ENCODE measurements at places on chromosomes 5 and 9.

- DNase-seq, result no peak
Observed at GRCh38 chr5:79573983-79574890, 38.0 kb upstream of the TENT2 start.

DNA sequence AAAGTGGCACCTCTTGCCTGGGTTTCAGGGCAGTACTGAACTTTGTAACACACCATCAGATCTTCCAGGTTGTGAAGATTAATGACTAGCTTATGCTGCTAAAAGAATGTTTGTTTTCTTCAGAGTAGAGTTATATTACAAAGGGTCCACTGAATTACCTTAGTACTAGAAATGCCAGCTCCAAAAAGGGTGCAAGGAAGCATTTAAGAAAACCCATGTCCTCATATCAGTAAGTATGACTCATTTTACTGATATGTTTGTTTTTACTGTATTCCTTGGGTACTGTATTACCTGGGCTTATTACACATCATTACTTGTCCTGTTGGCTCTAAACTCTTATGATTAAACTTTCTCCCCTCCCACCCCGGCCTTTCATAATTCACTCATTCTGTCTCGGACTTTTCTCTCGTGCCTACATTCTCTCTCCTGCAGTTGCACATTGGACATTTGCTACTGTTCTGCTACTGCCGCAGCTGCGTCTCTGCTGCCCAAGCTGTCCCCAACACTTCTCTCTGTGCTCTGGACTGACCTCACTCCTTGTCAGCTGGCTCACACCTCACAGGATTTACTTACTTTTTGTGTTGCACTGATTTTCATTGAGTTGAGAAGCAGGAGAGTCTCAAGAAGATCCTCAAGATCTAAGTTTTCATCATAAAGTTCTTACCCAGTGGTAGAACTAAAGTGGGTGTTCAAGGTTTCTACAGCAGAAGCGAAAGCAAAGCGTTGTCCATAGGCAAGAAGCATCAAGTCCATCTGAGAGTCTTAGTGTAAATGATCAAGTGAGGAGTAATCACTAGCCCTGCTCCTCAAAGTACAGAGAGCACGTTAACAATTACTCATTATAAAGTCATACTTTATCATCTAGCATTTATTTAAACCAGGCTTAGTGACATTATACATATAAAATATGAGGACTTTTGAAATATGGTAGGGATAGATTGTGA is 53.2 kb upstream of the C9orf72 start:
- no peak for DNase-seq

- DNase-seq, result peak; percentile 87
Observed at GRCh38 chr5:172833686-172834414, at the start of gene ERGIC1. Gene ERGIC1, plus strand, starts transcription at chr5:172834251. Its CDS starts 163 bp downstream, at chr5:172834414.

DNA sequence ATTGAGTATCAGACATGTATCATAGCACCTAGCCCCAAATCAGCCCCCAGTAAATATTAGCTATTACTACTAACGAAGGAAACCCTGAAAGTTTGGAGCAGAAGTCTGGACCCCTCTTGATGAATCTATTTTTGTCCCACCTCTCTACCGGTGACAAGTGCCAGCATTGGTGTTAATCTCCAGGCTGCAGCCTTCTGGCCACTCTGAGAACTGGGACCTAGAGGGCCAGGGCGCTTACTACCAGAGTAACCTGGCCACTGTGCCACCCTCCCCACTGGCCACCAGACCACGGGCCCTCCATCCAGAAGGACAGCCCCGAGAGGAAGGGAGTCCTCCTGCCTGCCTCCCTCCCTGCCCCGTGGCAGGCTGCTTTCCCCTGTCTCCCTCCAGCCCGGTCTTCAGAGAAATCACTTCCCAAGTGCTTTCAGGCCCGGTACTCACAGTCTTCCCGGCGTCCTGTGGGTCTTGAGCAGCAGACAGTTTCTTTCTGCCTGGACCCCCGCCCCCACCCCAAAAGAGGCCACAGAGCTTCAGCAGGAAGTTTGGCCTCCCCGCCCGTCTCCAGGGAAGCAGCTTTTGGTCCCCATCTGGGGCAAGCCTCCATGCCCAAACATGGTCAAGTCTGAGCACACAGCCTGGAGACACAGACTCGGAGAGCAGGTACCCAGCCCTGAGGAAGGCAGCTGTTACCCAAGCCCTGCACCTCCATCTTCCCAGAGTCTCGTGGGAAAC is at the start of gene KCNMB1:
Gene KCNMB1, minus strand, starts transcription at position 550 of the 732 bp plus-strand sequence. CDS start 3,920 bp downstream, outside the sequence.
- DNase-seq, result no peak

- DNase-seq, result peak; percentile 77
Observed at GRCh38 chr5:132419502-132420468, 50.3 kb downstream of the SLC22A5 start.

GRCh38 chr5:171978519-171978918 is 27.9 kb downstream of the FBXW11 start:
- no peak for DNase-seq

DNA sequence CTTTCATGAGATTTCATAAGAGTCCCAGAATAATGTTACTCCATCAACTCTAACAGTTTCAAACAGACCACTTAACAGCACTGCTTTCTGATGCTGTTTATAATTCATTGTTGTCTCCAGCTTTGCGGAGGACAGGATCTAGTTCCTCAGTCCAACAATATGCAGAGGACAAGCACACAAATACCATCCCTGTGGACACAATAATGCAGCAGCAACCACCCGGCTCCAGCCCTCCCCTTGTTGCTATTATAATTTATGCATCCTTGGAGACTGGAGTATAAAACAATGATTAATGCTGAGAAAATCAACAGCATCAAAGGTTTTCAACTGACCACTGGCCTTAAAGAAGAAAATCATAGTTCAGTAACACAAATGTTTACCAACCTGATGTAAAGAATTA is 108.3 kb downstream of the DENND1A start:
- no peak for DNase-seq

- DNase-seq, result no peak
Observed at GRCh38 chr5:179161901-179162300, 101.7 kb downstream of the ZNF354C start.

GRCh38 chr5:167488371-167488770 is 803.1 kb upstream of the WWC1 start:
- DNase-seq, result no peak

DNA sequence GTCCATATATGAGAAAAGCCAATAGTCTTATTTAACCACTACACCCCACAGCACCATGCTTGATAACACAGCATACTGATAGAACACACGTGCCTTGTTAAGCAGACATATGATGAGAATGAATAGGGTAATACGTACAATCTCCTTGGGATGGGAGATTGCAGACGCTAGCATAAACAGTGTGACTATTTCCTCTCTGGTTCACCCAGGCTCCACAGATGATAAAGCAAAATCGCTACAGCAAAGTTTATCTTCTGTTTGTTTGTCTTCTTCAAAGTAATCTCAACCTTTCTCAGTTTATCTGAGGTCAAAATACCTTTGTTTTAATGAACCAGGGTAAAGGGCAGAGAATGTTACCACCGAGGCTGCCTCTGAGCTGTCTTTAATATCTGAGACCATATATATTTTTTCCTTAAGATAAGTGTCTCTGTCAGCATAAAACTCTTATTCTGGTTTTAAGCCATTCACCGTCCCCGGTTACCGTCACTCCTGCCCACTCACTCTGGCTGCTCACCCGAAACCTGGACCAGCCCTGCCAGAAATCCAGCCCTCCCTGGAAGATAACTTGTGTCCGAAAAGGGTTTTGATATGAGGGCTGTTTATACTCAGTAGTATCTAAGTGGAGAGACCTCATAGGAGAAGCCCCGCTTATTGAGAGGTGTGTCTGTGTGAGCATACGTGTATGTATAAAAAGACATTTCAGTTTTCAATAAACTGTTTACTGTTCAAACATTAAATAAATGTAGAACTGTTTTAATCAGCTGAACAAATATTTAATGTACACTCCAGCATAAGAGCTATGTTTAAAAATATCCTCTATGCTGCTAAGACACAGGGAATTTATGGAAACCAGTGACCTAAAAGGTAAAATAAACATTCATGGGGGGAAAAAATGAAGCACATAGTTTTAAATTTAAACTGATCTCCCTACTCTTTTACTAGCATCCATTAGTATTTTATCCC is 465.4 kb downstream of the RASEF start:
- DNase-seq, result no peak

- no peak for DNase-seq
Observed at GRCh38 chr9:132994410-132995120, 16.1 kb downstream of the GFI1B start.

- DNase-seq, result no peak
Observed at GRCh38 chr9:86716326-86716922, 230.9 kb downstream of the GAS1 start.

- no peak for DNase-seq
Observed at GRCh38 chr5:111834926-111835599, 78.1 kb upstream of the NREP start.

GRCh38 chr9:119094086-119094485 is 275.1 kb downstream of the BRINP1 start:
- no peak for DNase-seq

GRCh38 chr5:175696855-175697198 is 39.0 kb downstream of the HRH2 start:
- no peak for DNase-seq

DNA sequence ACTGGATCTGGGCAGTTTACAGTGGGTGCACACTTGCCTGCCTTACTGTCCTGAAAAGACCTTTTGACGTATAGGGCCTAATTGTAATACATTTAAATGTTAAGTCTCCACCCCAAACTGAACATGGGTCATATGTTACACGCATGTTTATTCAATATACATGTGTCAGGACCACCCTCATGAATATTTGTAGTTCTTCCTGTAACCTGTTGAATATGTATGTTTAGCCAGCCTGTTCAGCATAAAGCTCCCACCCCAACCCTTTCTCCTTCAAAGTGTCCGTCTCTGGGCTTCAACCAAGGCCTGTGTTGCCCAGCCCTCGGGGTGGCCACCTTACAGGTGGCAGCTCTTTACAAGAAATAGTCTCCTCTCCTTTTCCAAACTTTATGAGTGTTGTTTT is 180.9 kb upstream of the DAP start:
- DNase-seq, result no peak
